ENCODE measurements at places on chromosomes 2 and 18.

DNA sequence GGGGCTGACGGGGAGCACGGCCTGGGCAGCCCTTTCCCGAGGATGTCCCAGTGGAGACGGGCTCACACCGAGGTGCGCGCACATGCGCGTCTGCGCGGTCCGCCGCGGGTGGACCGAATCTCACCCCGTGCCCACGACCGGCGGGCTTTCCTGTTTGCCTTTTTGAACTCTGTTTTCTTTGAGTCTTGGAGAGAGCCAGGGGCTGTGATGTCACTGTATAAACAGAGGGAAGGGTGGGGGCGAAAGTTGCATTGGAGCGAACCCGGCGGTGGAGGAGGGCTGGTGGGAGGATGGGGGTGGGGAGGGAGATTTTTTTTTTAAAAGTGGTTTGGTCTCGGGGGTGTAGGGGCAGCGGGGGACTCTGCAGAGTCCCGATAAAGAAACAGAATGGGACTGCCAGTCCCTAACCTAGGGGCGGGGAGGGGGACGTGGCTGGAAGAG, 141.2 kb upstream of the CTAGE1 start:
- DNase-seq, result peak; percentile 52

- DNase-seq, result no peak
Observed at GRCh38 chr2:156436497-156437085, 412 bp downstream of the GPD2 start.

DNA sequence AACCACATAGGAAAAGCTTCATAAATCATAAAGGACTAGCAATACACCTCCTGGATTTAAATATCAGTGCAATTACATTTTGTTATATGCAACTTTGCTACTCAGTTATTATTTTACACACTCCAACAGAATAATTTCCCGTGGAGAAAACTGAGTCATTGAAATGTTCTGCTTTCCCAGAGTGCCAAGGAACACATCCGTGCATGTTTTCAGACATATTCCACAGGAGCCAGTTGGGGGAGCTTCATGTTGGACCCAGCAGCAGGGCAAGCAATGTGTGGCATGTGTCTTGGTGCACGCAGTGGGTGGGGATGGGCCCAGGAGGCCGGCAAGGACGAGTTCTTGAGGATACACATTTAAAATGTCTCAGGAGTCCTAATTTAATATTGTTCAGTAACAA, 14.4 kb upstream of the SMIM21 start:
- DNase-seq, result no peak

GRCh38 chr2:206368933-206369569, 74.3 kb upstream of the ADAM23 start:
- DNase-seq, result no peak

DNA sequence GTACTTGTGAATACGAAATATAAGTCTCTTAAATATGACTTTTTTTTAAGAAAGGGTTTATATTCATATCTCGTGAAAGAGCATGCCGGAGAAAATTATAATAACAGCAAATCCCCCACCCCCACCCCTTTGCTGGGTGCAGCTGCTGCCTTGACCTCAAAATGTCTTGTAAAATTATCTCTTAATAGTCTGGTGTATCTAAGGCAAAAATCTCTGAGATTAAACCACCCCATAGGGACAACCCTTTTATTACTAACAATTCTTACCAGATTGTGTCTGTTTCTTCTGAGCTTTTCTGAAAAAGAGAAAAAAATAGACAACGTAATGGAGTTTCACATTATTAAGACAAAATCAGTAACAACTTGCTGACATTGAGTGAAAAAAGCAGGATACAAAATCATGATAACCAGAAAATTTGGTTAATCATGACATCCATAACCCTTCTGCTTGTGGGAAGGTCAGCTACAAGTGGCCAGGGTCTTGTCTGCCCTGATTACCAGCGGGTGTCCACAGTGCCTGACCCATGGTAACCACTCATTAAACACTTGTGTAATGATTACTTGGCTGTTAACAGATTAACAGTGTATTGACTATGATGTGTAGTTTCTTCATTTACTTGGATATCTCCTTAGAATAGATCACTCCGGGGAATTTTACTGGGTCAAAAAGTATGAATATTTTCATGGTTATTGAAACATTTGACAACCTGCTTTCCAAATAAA, 1.5 kb downstream of the STRADB start:
- DNase-seq, result no peak

GRCh38 chr2:25105336-25106085, 62.9 kb downstream of the POMC start:
- peak; percentile 33 for DNase-seq

DNA sequence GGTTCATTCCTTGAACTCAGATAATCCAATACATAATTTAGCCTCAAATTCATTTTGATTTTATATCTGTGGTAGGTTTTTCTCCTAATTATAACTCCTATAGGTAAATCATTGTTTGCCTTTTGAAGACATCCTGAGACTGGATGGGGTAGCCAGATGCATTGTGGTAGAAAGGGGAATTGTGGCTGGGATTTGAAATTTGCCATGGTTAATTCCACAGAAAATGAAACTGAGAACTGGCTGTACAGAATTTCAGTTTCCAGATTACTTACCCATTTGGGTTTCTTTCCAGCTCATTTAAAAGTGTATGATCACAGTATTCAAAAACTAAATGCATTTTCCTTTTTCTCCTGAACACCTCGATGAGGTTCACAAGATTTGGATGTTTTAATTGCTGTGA, 18.2 kb downstream of the CDKL4 start:
- no peak for DNase-seq

- no peak for DNase-seq
Observed at GRCh38 chr2:200336980-200337615, 30.6 kb downstream of the SPATS2L start.

- no peak for DNase-seq
Observed at GRCh38 chr2:8234757-8235374, 447.0 kb upstream of the ID2 start.

- no peak for DNase-seq
Observed at GRCh38 chr2:29360016-29360784, 245.0 kb downstream of the CLIP4 start.

DNA sequence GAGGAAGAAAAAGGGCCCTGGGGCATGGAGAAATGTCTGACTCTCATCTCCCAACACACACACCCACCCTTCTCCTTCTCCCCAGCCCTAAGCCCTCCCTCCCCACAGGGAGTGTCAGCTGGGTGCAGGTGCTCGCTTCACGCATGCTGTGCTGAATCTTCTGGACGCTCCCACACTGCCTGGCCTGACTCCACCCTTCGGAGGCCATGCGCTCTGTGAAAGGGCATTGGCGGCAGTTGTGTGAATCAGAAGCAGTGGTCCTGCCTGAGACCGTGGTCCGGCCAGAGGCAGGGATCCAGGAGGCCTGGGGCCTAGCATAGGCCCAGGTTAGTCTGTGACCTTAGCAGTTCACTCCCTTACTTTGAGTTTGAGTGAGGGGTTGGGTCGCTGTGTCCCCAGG, 57.1 kb downstream of the LONRF2 start:
- no peak for DNase-seq

GRCh38 chr2:105697781-105698449, 46.8 kb upstream of the NCK2 start:
- DNase-seq, result no peak

GRCh38 chr2:218275371-218276072, 5.2 kb downstream of the PNKD start:
- no peak for DNase-seq

GRCh38 chr2:174014699-174015070, 49.5 kb upstream of the SP3 start:
- DNase-seq, result no peak

GRCh38 chr2:217880891-217881290, 121.9 kb downstream of the TNS1 start:
- DNase-seq, result no peak

- no peak for DNase-seq
Observed at GRCh38 chr2:197927994-197928393, 123.6 kb downstream of the PLCL1 start.

DNA sequence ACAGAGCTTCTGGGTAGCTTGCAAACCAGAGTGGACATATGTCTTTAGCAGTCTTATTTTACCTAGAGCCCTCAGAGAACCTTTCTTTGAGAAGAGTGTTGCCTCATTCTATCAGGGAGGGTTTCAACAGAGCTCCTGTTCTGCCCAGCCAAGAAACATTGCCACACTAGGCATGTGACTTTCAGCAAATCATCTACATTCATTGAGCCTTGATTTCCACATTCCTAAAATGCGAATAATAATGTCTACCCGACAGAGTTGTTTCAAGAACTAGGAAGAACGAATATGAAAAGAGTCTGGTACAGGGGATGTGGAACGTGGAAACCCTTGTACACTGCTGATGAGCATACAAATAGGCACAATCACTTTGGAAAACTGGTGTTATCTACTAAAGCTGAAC, 7.8 kb upstream of the PRKAG3 start:
- no peak for DNase-seq

GRCh38 chr2:37868866-37869265, 56.2 kb upstream of the RMDN2 start:
- no peak for DNase-seq

GRCh38 chr18:50662177-50662576, 102.3 kb downstream of the MAPK4 start:
- no peak for DNase-seq

GRCh38 chr2:161166538-161167409, 6.5 kb downstream of the TANK start:
- no peak for DNase-seq

DNA sequence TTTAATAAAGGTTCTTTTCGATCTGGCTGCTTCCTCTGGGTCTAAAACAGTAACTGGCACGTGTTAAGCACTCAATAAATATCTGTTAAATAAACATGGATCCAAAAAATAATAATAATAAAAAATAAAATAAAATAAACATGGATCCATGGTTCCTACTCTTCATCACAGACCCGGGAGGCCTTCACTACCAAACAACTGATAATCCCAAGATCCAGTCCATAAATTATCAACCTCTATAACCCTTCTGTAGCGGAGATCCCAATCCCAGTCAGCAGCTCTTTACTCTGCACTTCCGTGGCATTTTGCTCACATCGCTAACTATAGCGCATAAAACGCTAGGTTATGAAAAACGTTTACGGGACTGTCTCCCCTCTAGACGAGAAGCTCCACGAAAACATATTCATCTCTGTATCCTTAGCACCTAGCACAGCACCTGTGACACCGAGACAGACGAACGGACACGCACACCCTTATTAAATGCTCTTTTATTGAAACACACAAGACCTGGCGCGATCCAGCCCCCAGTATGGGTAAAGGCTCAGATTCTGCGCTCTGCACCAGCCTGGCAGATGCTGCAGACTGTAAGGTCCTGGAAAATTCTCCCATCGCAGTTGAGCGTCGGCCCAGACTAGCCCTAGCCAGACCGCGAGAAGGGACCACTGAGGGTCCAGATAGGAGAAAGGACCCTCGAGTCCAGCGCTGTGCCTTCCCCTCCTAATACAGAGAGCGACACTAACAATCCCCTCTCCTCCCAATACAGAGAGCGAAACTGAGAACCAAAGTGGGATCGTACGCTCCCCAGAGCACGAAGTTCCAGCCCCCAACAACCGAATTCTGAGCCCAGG, 770 bp downstream of the NBAS start:
- peak; percentile 32 for DNase-seq

- DNase-seq, result no peak
Observed at GRCh38 chr2:139196754-139197153, 416.6 kb upstream of the NXPH2 start.

DNA sequence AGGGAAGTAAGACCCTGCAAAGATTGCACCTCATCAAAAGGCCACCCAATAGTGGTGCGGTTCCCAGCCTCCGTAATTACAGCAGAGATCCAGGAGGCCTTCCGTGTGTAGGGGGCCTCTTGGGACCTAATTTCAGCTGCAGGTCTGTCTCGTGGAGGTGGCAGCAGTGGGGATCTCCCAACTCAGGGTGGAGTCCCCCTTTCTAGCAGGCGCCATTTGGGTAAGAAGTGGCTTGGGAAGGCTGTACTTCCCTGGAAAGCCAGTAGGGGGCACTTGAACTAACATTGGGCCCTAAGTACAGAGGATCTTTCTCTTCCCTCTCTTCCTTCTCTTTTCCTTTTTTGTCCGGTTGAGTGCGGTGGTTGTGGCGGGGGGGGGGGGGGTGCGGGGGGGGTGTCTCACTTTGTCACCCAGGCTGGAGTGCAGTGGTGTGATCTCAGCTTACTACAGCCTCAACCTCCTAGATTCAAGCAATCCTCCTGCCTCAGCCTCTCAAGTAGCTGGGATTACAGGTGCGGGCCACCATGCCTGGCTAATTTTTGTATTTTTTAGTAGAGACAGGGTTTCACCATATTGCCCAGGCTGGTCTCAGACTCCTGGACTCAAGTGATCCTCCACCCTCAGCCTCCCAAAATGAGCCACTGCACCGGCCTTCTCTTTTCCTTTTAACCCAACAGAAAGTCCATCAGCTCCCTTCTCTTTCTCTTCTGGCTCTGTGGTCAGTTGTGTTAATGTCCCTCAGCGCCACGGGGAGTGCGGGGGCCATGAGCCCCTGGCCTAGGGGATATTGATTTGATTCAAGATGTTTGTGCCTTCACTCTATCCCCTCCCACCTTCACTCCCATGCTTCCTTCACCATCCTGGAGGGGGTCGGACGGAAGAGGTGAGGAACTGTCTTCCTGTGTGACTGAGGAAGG, 32.0 kb downstream of the CENPO start:
- DNase-seq, result no peak

DNA sequence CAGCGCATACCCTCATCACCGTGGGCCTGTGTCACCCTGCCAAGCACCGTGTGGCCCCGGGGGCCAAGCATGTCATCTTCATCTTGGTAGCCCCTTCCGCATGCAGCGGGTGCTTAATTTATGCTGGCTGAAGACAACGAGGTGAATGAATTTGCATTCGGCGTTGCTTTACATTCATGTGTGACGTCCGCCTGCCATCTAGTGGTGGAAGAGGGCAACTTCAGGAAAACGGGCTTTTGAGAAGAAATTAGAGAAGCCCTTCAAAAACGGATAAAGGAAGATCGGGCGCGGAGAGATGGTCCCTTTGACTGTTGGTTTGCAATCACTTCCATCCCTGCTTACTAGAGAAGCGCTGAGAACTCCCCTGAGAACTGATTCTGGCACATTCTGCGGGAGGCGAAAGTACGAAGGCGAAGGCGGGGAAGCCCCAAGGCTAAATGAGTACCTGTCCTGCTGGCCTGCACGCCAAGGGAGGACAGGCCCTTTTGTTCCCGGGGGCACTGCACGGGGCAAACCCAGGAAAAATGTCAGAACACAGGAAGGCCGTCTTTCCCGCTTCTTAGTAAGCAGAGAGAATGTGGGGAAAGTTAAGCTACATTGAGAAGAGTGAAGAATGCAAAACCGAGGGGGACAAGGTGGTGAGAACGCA, 145.9 kb downstream of the ZNF516 start:
- DNase-seq, result peak; percentile 45

DNA sequence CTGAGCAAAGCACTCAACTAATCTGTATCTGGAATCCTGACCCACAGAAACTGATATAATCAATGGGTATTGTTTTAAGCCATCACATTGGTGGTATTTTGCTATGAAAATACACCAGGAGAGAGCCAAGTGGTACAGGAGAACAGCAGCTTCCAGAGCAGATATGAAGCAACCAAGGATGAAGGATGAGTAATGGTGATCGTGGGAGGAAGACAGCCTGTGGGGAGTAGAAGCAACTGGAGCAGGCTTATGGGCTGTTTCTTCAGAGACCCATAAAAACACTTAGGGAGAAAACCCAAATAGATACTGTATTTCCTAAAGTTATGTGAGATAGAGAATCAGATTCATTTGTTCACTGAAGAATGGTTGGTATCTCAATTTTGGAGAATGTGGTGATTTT, 330.8 kb downstream of the NUP35 start:
- DNase-seq, result no peak

- no peak for DNase-seq
Observed at GRCh38 chr2:217250013-217250524, 390.2 kb upstream of the TNP1 start.

- DNase-seq, result no peak
Observed at GRCh38 chr18:73626859-73627258, 520.8 kb downstream of the FBXO15 start.

GRCh38 chr18:35732162-35732561, 150.6 kb downstream of the GALNT1 start:
- DNase-seq, result no peak

Measured in Caco-2 (cell line).